T-helper 1 cell (primary cell): ENCODE measurements at places on chromosomes 6 and 20.

GRCh38 chr6:139114746-139115145 lies 20.1 kb upstream of the HECA start:
- no peak for DNase-seq

DNA sequence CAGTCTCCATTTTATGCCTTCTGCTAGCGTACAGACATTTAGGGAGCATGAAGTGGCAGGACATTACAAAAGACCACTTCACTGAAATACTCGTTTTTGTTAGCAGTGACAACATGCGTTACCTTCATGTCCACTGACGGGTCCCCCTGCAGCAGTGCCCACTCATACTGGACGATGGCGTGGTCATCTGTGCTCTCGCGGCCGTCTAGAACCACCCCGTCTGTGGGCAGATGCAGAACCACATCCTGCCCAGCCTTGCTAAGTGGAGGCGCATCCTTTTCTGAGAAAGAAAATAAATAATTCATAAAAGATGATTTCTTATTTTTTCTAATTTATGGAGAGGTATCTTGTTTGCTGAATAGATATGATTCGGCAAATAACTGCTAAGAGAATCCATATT lies 11.3 kb downstream of the LRP11 start:
- no peak for DNase-seq

GRCh38 chr6:12545619-12546409 lies 170.8 kb upstream of the PHACTR1 start:
- DNase-seq, result no peak

DNA sequence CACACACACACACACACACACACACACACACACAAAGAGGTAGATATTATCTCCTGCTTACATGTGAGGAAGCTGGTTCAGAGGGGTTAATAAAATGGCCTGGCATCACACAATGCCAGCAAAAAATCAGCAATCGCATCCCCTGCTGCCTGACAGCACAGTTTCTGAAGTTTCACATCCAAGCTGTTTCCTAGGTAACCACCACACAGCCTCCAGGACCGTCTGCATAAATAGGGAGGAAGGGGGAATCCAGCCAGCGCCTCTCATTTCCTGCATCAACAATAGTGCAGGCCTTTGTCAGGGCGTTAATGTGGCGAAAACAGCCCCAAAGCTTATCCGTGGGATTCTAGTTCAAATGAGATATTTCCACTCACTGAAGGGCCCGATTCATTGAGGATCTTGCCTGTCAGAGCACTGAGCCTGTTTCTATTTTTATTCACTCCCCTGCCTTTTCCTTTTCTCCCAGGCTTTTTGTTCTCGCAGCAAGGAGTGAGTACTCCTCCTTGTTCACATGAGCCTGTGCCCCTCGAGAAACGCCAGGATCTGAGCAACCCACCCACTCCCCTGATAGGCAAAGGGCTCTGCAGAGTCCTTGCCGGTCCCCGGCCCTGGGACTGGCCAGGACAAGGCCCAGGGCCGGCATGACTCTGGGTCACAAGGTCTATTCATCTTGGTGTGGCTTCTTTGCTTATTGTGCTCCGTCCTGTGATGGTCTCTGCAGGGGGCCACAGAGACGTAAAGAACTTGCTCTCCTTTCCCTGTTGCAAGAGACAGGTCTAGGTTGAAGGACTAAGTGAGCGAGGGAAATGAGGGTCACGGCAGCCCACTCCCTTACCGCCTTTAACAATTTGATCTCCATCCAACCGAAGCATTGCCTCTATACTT lies 32.7 kb downstream of the TUBB2B start:
- no peak for DNase-seq

- DNase-seq, result peak; percentile 64
Observed at GRCh38 chr6:167826230-167826895, 348 bp upstream of the AFDN start.

GRCh38 chr6:10413262-10413849 lies 1.5 kb downstream of the TFAP2A start:
- DNase-seq, result no peak

GRCh38 chr6:31826793-31827285 lies 699 bp upstream of the HSPA1B start:
- DNase-seq, result no peak

DNA sequence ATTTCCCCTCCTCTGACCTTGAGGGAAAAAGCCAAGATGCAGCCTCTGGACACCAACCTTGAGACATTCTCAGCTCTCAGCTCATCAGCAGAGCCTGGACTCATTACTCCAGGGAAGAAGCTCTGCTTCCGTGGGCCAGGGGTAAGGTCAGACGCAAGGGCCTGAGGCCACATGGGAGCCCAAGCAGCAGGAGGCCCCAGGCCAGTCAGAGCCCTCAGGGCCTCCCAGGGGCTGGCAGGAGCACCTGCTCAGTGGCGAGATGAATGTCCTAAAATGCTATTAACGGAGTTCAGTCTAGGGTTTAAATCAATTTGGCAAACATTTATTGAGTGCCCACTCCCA lies 208.6 kb downstream of the ERMARD start:
- DNase-seq, result no peak

- no peak for DNase-seq
Observed at GRCh38 chr6:52925042-52925441, 15.5 kb upstream of the GSTA3 start.

DNA sequence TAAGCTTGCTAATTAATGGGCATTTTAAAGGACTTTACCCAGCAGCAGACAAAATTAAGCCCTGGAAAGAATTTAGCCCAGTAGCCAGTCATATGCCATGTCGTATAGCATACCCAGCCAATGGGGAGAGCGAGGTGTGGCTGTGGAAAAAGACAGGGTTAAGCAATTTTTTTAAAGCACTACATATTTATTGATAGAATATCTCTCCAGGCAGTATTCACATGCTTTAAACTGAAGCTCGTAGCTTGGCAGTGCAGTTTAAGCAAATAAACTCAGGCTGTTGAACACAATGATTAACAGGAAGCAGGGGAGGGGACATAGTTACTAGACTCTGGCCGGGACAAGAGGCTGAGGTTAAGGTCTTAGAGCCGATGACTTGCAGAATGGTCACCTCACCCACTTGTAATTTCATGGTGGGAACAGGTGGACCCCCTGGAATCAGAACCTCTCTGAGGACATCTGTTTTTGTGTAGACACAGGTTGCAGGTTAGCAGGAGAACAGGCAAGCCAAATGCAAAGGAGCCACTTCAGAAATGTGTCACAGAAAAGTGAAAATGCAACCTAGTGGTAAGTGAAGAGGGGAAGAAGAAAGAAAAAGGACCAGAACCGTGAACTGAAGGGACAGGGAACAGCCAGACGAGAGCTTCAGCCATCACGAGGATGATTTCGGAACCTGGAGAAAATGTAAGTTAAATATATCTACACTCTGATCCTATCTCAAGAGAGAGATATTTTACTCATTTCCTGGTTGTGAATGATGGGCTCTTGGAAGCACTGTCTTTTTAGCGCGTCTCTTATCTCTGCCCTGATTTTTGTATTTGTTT lies 7.2 kb downstream of the GCNT2 start:
- DNase-seq, result no peak

DNA sequence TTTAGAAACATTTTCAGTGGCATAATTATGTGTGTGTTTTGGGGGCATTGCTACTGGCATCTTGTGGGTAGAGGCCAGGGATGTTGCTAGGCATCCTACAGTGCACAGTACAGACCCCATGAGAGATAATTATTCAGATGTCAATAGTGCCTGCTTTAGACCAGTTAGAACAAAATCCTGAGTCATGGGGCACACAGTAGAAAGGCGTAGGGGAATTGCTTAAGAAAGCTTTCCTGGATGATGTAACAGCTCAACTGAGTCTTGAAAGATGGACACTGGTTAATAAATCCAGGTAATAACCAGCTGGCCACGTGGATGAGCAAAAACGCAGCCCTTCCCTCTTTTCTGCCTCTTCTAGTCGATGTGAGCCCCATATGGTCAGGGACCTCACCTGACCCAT lies 51.1 kb downstream of the KCNB1 start:
- no peak for DNase-seq

DNA sequence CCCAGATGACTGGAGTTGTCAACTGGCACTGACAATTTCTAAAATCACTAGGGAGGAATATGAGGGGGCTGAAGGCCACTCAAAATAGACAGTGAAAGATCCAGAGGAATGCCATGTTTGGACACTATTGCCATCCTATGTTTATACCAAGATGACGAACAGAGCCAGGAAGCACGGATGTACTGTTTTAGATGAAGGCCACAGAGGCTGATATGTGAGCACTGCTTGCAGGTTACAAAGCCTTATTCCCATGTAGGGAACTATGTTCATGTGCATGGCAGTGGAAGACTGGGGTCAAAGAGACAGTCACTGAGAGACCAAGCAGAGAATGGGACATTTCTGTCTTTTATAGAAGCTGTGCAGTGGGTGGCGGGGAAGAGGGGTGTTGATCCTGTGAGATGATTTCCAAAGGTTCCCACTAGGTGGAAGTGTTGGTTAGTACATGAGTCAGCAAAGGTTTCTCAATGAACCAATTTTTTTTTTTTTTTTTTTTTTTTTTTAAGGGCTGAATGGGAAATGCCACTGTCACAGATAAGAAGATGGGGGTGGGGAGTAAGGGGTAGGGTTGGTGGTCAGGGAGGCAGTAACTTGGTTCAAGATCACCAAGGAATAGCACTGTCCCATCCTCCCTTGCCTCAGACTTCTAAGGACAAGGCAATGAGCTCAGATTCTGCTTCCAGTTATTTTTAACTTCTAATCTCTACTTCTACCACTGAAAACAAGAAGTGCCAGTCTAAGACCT lies 46.7 kb upstream of the MOCS1 start:
- DNase-seq, result no peak

GRCh38 chr20:37501940-37502339 lies 19.1 kb upstream of the NNAT start:
- no peak for DNase-seq

DNA sequence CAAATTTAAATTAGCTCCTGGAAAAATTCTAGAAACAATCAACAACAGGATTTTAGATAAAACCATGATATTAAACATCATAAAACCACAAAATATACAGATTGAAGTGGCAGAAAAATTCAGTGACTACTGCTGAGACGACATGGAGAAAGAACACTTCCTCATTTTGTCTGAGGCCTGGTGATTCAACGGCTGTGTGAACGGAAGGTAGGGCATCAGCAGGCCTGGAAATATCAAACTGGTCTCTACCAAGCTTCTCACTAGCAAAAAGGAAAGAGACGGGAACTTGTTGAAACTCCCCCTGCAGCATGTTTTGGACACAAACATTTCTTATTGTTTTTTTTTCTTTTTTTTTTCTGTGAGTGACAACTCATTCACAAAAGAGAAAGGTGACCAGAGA lies 58.0 kb upstream of the AHI1 start:
- no peak for DNase-seq

GRCh38 chr6:25419879-25420278 lies 140.7 kb downstream of the CARMIL1 start:
- DNase-seq, result no peak

GRCh38 chr6:15547400-15547799 lies 115.4 kb downstream of the DTNBP1 start:
- DNase-seq, result no peak

DNA sequence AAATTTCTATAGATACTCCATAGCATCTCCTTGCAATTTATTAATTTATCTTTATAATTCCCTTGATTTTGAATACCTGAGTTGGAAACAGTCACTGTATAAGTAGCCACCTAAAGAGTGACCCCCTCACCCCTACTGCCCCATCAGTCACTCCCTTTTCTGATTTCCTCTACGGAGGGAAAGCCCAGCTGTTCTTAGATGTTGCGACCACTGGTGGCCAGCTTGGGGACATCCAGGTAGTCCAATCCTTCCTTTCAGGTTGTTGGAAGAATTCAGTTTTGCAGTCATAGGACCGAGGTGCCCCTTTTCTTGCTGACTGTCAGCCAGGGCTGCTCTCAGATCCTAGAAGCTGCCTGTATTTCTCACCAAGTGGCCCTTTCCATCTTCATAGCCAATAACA lies 87.8 kb downstream of the BMP6 start:
- DNase-seq, result no peak

GRCh38 chr20:48921883-48922820 lies 641 bp downstream of the ARFGEF2 start:
- peak; percentile 5 for DNase-seq

DNA sequence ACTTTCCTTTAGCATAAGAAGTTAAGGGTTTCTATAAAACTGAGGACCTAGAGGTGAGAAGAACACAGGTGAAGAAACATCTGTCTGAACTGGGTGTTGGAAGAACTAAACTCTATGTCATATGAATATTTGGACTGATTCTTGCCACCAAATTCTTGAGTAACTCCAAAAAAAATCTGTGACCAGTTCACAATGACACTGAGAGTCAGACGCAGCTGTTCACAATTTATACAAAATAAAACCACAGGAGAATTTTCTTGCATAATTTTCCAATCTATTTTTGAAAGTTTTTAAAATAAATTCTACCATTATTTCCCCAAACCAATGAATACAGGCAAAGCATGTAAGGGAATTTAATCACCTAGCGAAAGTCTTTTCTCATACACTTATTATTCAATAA lies 148.1 kb upstream of the TCF21 start:
- DNase-seq, result no peak

DNA sequence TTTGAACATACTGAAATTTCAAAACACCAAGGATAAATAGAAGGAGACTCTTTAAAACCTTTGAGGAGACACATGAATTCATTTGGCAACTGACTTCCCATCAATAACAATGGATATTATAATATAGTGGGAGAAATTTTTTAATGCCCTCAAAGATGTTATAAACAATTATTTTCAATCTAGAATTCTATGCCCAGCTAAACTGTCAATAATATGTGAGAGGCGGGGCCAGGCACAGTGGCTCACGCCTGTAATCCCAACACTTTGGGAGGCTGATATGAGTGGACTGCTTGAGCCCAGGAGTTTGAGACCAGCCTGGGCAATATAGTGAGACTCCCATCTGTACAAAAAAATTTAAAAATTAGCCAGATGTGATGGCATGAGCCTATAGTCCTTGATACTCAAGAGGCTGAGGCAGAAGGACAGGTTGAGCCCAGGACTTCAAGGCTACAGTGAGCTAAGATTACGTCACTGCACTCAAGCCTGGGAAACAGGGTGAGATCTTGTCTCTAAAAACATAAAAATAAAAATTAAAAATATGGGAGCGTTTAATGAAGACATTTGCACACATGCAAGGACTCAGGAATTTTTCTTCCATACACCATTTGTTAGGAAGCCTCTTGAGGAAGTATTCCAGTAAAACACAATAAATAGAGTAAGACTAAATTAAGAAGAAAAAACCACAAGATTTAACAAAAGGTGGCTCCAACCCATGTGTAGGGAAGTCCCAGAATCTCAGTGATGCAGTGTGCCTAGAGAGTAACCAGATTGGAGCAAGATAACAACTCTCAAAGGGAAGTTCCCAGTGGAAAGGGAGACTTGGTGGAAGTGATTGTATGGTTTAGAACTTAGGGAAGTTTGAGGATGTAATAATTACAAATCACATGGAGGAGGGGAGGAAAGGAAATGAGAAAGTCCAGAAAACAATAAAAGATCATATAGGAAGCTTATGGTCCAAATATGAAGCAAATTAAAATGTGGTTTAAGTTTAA lies 26.3 kb upstream of the ETV7 start:
- no peak for DNase-seq
